CD4-positive, alpha-beta T cell treated with Interleukin-6 at 100 ng/mL for 8 hours (primary cell): ENCODE measurements at places on chromosomes 4 and X.

GRCh38 chr4:173532725-173533511 lies 2.9 kb upstream of the HAND2 start:
- DNase-seq = no peak

GRCh38 chr4:144115519-144115918 lies 25.0 kb downstream of the GYPA start:
- no peak for DNase-seq

GRCh38 chr4:67549123-67549522 lies 3.8 kb upstream of the CENPC start:
- DNase-seq = peak; percentile 32

DNA sequence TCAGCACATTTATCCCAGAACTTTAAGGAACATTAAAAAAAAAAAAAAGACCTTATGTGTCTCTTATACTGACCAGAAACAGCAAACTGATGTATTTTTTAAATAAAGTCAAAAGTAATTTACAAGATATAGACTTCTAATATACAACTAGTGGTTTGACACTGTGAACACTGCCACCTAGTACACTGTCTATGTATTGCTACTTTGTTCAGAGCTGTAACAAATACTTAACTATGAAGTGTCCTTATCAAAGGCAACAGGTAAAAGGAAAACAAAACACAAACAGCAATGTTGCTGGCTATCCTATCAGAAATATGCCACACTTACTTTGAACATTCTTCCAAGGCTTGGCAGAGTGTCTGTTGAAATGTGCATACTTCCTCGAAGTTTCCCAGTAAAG lies 60.4 kb downstream of the CD40LG start:
- no peak for DNase-seq

- DNase-seq = no peak
Observed at GRCh38 chrX:85569686-85570085, 190.2 kb upstream of the POF1B start.

DNA sequence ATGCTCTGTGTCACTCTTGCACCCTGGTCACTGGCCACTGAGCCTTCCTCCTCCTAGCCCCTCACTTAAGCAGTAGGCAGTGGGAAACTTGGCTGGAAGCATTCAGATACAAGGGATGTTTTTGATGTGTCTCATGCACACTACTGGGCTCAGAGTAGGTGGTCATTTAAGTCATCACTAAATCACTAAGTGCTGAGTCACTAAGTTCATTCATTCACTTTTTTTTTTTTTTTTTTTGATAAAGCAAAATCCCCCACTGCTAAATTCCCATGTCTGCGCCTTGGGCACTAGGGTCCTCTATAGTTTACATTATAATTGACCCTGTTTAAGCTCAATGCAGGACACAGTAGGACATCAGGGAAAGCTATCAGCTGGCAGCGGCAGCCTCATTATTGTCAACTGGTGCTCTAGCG lies 182.4 kb upstream of the MBNL3 start:
- no peak for DNase-seq

GRCh38 chrX:131802836-131803626 lies 220.1 kb upstream of the STK26 start:
- peak; percentile 83 for DNase-seq

DNA sequence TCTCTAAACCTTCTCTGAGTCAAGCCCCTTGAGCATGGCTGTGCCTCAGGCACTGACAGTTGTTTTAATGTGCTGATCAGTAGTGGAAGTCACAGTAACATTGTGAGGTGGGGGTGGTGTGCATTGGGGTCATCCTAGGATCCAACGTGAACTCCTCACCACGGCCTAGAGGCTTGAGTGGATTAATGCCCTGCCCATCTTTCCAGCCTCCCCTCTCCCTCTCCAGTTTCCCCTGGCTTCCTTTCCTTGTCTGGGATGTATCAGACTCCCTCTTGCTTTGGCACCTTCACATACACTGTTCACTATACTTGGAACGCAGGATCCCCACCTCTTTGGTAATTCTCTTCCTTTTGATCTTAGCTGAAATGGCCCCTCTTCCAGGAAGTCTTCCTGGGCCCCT lies 13.3 kb upstream of the PJA1 start:
- DNase-seq = no peak

GRCh38 chr4:157674699-157675098 lies 454.2 kb downstream of the GRIA2 start:
- DNase-seq = no peak

GRCh38 chrX:24777660-24778059 lies 83.9 kb downstream of the POLA1 start:
- DNase-seq = no peak

GRCh38 chr4:48033825-48034413 lies 17.3 kb downstream of the NIPAL1 start:
- DNase-seq = peak; percentile 49

GRCh38 chrX:1106478-1107210 lies 105.8 kb downstream of the CRLF2 start:
- no peak for DNase-seq

DNA sequence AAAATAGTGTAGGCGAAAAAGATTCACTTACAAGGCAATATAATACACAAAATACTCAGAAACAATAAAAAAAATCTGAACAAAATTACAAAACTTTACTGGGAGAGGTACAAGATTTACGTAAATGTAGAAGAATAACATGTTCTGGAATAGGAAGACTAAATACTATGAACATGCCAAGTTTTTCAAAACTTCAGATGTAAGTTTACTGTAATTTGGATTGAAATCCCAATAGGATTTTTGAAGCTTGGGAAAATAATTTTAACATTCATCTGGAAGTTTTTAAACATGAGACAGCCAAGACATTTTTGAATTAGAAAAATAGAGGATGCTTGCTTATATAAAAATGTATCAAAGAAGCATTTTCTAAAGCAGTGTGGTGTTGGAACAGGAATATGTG lies 30.5 kb upstream of the CT83 start:
- no peak for DNase-seq

- DNase-seq = no peak
Observed at GRCh38 chr4:26085551-26085950, 171.5 kb downstream of the SMIM20 start.

GRCh38 chrX:74340051-74340450 lies 36.1 kb downstream of the ZCCHC13 start:
- no peak for DNase-seq

- DNase-seq = no peak
Observed at GRCh38 chrX:10126834-10127233, 29.9 kb upstream of the CLCN4 start.

GRCh38 chr4:99716996-99717395 lies 59.4 kb upstream of the C4orf54 start:
- DNase-seq = no peak

GRCh38 chrX:70908541-70908940 lies at the start of gene TEX11:
TSS of gene TEX11 (minus strand) at chrX:70908711. CDS start at chrX:70907789, 922 bp downstream.
- DNase-seq = no peak

- DNase-seq = no peak
Observed at GRCh38 chrX:69025802-69026301, 139.4 kb downstream of the PJA1 start.

DNA sequence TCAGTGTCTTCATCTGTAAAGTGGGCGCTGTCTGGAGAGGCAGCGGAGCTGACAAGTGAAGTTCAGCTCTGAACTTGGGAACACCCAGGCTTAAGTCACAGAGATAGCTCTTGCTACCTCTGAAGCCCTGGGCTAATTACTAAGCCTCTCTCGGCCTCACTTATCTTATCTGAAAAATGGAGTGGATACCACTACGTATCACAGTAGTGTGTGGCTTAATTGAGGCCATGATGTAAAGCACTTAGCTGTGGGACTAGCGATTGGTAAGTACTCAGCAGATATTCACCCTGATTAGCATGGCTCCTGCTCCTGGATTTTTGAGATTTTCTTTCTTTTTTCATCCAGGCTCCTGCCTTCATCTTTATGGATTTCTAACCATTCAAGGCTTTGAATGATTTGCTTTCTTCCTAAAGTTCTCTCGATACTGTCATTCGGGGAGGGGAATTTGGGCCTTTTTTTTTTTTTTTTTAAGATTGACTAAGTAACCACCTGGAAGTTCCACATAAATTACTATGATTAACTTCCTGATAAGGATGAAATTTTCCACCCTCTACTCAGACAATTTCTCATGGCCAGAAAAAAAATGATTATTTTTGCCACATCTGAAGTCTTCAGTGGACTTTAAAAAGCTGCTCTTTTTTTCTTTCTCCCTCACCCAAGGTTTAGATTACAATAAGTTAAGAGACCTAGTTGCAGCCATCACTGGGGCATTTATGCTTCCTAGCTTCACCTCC lies 17.1 kb downstream of the LDB2 start:
- DNase-seq = no peak

DNA sequence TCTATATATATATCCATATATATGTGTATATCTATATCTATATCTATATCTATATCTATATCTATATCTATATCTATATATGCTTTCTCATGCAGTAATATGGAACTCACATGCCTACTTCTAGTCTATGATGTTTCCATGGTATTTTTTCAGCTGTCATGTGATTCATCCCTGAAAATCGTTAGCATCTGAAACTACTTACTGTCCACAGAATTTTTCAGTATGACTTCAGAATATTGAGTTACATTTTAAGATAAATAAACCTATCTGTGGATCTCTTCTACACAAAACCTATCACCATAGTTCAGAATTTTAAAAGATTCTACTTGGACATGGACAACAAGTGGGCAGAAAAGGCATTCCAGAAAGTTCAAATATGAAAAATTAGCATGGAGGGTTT lies 855.1 kb upstream of the INTU start:
- DNase-seq = no peak

DNA sequence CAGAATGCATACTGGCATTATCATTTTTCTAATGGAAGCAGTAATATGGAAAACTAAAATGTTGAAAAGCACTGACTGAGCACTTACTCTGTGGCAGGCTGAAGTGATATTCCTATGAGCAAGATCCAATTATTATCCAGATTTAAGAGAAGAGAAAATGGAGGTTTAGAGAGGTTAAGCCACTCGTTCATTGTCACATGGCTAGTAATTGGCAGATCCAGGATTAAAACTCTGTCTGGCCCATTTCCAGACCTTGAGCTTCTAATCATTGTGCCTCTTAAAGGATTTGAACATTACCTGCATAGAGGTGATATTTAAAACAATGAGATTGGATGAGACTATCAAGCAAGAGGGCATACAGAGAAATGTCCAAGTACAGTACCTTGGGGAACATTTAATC lies 80.6 kb downstream of the MFAP3L start:
- no peak for DNase-seq

DNA sequence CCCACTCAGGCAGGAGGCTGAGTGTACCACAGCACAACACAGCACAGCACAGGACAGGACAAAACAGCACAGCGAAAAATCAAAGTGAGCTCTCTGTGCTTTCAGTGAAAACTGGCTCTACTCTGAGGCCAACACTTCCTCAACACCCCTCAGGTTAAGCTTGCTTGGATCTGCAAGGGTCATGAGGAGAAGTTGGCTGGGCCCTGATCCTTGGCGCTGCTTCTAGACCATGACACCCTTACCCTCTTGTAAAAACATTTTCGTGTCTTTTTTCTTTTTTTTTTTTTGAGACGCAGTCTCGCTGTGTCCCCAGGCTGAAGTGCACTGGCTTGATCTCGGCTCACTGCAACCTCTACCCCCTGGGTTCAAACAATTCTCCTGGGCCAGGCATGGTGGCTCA lies 25.3 kb downstream of the USP46 start:
- DNase-seq = no peak

- no peak for DNase-seq
Observed at GRCh38 chr4:8332891-8333331, 63.4 kb downstream of the HTRA3 start.

DNA sequence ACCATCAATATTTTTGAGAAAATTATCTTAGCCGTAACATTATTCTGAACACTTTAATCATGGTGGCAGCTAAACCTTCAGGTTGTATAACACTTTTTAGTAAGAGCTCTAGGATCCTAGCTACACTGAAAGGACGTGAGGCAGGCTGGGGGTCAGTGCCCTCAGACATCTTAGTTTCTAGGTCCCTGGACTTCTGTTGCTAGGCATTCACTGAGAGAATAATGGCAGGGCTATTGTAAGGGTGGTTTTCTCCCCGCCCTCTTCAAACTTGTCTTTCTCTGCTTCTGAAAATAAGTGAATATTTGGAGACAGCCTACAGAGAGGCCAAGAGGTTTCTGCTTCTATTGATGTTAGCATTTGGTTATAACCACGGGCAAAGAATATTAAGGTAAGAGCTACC lies 15.4 kb upstream of the MMRN1 start:
- DNase-seq = no peak

GRCh38 chr4:9924750-9925149 lies 96.5 kb downstream of the SLC2A9 start:
- no peak for DNase-seq

DNA sequence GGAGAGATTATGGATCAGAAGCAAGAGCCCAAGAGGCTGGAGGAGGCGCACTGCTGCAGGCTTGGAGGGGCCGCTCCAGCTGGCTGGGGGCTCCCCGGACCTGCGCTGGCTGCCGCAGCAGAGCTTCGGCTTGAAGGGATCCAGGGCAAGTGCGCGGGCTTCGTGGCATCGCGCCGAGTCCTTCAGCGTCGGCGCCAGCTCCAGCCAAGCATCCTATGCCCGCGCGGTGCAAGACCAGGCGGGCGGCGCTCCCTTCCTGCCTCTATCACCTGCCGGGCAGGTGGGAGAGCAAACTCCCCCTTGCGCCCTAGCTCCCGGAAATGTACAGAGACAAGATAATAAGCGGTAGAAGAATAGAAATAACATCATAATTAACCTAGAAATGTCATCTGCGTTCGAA lies 10.5 kb upstream of the UCP1 start:
- no peak for DNase-seq

DNA sequence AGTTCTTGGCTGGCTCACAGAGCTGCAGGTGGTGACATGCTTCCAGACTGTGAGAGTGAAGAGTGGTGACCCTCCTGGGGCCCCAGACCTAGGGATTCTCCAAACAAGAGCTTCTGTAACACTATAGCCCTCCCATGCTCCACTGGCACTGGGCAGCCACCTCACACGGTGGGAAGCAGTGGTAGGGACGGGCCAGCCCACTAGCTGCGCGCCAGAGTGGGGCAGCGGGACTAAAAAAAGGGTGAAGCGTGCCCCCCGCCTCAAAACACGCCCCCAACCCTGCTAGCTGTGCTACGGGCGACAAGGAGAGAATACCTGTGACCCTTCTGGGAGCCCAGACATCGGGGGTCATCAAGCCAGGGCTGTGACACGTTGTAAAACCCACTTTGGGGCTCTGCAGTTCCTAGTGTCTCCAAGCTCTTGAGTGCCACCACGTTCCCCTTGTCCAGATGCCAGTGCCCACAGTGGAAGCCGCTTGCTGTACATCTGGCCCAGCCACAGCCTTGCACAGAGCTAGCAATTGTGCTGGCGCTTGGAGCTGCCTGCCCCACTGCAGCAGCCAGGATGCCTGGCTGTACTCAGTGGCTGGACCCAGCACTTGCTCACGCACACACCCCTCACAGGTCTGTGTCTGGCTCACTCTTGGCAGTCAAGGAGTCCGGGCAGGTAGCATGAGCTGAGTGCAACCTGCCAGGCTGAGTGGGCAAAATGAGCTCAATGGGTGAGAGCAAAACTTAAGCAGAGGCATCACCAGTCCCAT lies 100.0 kb downstream of the DCAF12L2 start:
- DNase-seq = no peak

DNA sequence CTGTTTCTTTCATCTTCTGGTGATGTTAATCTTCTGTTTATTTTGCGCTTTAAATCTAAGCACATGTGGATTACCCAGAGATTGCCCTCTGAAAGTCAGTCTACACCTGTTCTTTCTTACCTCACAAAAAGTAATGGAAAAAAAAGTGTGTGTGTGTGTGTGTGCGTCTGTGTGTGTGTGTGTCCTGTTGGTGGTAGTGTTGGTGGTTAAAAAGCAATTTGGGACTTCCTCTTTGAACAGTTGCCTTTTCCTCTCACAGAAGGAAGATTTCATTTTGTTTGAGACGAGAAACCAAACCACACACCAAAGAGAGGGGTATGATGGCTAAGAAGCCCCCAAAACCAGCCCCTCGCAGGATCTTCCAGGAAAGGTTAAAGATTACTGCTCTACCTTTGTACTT lies at the start of gene STAP1:
STAP1 (plus strand) TSS at position 235 of the 400 bp plus-strand sequence; CDS start at position 318, 83 bp downstream.
- DNase-seq = peak; percentile 57
